ENCODE measurements at places on chromosomes 3 and 15. TPM values are rescaled to one million over a fixed set of nuclear protein-coding genes. Genes with fewer than 3 reads are reported as not detected.
A peak's percentile ranks its signal among the peaks of the same experiment; 100 is the strongest.

DNA sequence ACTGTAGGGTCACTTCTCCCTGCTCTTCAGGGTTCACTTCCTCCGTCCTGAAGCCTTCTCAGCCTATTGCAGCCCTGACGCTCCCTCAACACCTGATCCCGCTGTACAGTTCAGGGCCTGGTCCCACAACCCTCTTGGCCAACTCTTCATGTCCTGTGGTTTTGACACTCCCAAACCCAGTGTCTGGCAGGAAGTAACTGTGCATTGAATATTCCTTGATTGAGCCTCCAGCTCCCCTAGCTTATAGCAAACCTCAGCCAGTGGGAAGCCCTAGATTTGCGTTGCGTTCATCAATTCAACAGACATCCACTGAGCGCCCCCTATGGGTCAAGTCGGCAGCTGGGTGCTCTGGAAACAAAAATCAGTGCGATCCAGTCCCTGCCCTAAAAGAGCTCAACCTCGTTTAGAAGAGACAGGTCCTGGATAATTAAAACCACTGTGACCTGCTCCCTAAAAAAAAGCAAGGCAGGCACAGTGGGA is 13.5 kb downstream of the UBAP1L start:
- no peaks in the 10 kb centered on the region for H3K4me1 ChIP-seq
- peak; percentile 71 for DNase-seq
- no peaks in the 10 kb centered on the region for H3K27me3 ChIP-seq

DNA sequence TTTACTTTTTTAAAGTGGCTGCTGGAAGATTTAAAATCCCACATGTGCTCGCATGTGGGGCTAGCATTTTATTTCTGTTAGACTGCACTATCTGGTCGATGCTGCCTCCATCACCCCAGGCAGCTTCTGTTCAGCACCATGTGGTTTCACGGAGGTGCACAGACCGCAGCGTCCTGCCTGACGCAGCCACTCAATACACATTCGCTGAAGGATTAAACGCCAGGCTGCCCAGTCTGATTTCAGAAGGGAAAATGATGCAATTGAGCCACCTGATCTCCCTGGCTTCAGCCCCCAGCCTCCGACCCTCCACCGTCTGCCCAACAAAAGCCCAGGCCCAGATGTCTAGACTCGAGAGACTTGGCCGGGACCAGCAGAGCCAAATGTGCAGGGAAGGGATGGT is 84.5 kb downstream of the MEGF11 start:
- H3K4me1 ChIP-seq, result no peaks in the 10 kb centered on the region
- no peak overlapping the region for H3K27ac ChIP-seq
- peaks cover 9% of the 10 kb centered on the region for H3K27me3 ChIP-seq
- no peak overlapping the region for H3K4me3 ChIP-seq

DNA sequence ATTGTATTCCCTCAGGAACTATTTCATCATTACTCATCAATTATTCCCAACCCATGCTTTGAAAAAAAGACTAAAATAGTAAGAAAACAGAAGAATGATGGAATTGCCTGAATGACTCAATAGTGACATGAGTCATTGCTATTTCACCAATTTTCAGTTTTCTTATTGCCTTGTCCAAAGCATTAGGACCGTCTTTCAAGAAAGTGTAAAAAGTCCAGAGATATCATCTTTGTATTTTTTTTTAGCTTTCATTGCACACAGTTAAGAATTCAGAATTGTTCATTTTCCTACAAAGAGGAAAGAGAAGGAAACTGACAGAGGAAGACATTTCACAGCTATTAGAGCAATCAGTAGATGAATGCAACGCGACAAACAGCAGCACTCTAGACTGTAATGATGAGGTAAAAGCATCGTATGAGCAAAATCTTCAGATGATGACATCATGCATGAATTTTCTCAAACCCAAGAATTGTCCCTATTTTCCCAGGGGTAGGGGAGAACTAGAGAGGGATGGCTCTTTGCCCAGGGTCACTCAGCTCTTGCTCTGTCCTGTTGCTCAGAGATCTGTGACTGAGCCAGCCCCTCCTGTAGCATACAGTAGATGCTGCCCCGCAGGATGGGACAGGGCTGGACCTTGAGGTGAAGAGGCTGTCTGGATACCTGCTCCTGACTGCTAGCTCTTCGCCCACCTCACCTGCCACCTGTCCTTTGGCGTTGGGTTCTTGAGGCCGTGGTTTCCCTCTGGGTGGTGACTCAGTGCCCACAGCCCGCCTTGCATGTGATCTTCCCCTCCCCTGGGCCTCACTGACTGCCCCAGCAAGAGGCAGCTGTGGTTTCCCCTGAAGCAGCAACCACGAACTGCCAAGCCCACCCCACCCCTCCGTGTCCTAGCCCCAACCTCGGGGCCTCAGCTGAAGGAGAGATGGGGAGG is 84.8 kb downstream of the PPCDC start:
- no peak overlapping the region for H3K27ac ChIP-seq
- H3K27me3 ChIP-seq, result no peaks in the 10 kb centered on the region
- DNase-seq, result no peak
- no peak overlapping the region for H3K4me3 ChIP-seq

DNA sequence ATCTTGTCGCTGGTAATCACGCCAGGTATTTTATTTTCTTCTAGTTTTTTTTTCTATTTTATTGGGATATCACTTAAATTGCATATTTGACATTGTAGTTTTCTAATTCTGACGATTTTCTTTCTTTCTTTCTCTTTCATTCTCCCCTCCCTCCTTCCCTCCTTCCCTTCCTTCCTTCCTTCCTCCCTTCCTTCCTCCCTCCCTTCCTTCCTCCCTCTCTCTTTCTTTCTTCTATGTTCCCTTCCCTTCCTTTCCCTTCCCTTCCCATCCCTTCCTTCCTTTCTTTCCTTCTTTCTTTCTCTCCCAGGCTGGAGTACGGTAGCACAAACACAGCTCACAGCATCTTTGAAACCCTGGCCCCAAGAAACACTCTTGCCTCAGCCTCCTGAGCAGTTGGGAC is 100.6 kb upstream of the BCL6 start:
- peaks cover 7% of the 10 kb centered on the region for H3K4me1 ChIP-seq
- no peaks in the 10 kb centered on the region for H3K36me3 ChIP-seq
- H3K27me3 ChIP-seq, result no peaks in the 10 kb centered on the region

- peaks cover 12% of the 10 kb centered on the region for H3K27me3 ChIP-seq
- H3K27ac ChIP-seq, result no peak overlapping the region
- no peaks in the 10 kb centered on the region for H3K36me3 ChIP-seq
- H3K4me1 ChIP-seq, result peaks cover 22% of the 10 kb centered on the region
- DNase-seq, result no peak
Observed at GRCh38 chr15:97899981-97900380, 60.5 kb upstream of the ARRDC4 start.

The MCF2L2 gene
- 2.2 TPM for total RNA-seq

The RASSF1 gene
- total RNA-seq, result 36.1 TPM

- H3K27ac ChIP-seq, result no peak overlapping the region
- no peak overlapping the region for H3K4me3 ChIP-seq
- no peaks in the 10 kb centered on the region for H3K27me3 ChIP-seq
- no peaks in the 10 kb centered on the region for H3K4me1 ChIP-seq
Observed at GRCh38 chr3:160128056-160128455, 97.2 kb upstream of the C3orf80 start.

All from suprapubic skin (tissue), 4 donors.